ENCODE measurements at places on chromosomes 11 and 22.
A peak's percentile ranks its signal among the peaks of the same experiment; 100 is the strongest.

- no peak for DNase-seq
Observed at GRCh38 chr22:28874811-28875320, 8.5 kb upstream of the ZNRF3 start.

DNA sequence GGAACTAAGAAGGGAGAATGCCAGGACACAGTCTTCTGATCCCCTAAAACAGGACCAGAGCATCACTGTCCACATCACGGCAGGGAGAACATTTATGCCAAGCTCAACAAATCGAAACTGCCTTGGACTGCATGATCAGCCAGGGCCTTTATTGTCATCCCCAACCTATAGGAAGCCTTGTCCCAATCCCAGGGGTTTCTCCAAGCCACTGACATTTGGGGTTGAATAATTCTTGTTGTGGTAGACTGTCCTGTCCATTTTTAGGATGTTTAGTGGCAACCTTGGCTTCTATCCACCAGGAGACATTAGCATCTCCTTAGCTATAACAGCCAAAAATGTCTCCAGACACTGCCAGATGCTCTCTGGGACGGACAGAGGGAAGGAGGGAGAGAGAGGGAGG lies 37.1 kb downstream of the RPL27A start:
- DNase-seq: no peak

DNA sequence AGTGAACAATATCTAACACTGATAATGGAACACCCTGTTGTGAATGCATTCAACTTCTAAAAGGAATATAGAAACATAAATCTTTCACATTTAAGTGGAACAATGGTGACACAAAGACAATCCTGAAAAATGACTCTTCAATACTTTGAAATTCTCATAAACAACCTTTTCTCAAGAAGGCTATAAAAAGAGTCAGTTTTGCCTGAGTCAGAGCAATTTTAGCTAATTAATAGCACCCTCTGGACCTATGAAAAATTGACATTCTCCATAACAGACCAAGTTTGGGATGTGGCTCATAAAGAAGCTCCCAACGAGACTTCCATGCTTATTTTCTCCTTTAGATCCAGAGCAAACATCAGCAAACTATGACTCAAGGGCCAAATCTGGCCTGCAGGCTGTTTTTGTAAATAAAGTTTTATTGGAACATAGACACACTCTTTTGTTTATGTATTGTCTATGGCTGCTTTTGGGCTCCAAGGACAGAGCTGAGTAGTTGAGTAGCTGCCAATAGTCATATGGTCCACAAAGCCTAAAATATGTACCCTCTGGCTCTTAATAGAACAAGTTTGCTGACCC lies 108.0 kb downstream of the MAML2 start:
- peak; percentile 81 for DNase-seq

GRCh38 chr11:46435679-46436078 lies 44.1 kb upstream of the CHRM4 start:
- no peak for DNase-seq

GRCh38 chr22:45503050-45503815 lies 550 bp downstream of the FBLN1 start:
- no peak for DNase-seq

GRCh38 chr11:33889821-33890378 lies 2.0 kb downstream of the LMO2 start:
- no peak for DNase-seq

- DNase-seq: no peak
Observed at GRCh38 chr11:12657981-12658380, 16.2 kb upstream of the TEAD1 start.
